ENCODE measurements at places on chromosomes 4 and X.

GRCh38 chr4:89641367-89641687, 195.6 kb downstream of the SNCA start:
- no peak for DNase-seq

DNA sequence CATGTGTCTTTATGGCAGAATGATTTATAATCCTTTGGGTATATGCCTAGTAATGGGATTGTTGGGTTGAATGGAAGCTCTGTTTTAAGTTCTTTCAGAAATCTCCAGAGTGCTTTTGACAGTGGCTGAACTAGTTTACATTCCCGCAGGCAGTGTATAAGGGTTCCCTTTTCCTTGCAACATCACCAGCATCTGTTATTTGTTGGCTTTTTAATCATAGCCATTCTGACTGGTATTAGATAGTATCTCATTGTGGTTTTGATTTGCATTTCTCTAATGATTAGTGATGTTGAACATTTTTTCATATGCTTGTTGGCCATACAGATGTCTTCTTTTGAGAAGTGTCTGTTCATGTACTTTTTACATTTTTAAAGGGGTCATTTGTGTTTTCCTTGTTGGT, 129.8 kb downstream of the TBCK start:
- no peak for DNase-seq

DNA sequence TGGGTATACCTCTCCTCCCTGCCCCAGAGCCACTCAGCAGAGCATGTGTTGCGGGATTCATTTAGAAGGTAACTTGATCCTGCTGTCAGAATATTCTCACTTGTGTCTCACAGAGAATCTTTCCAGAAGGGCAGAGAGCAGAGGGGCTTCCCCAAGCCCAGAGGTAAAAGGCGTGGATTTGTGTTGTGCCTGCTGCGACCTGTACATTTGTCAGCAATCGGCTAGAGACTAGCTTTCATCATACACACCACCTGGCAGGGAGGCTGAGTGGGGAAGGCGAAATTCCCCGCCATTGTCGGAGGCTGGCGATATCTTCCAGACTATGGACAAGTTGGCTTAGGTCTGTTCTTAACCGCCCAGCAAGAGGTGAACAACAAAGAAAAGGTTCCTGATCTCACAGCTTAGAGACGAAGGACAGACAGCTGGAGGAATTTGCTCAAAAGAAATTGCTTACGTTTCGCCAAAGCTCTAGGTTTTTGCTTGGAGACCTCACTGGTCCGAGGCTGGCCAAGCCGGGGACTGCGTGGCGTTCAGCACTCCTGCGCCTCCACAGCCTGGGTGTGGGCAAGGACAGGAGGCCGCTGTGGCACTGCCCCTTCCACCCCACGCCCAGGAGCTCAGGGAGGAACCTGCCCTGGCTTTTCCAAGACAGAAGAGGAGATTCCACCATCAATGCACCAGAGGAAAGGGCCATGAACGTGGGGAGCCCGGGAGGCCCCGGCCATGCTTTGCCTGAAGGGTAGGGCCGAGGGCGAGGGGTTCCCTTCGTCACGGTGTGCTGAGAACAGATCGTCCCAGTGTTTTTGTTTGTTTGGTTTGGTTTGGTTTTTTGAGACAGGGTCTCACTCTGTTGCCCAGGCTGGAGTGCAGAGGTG, 69.4 kb downstream of the DCTD start:
- no peak for DNase-seq

DNA sequence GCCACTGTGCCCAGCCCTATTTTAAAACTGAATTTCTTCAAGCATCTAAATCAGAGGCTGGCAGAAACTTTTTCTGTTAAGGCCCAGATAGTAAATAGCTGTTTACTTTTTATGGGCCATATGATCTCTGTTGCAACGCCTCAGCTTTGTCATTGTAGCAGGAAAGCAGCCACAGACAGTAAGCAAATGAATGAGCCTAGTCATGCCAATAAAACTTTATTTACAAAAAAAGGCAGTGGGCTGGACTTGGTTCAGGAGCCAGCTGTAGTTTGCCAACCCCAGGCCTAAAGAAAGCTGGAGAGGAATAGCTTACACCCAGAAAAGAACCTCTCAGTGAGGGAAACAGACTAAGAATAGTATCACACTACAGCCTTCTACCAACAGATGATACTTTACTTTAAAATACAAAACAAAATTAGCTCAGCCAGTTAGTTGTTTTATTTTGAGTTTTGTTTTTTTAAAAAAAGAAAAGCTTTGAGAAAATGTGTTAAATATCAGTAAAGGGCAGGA, 25.5 kb downstream of the CHST7 start:
- no peak for DNase-seq

DNA sequence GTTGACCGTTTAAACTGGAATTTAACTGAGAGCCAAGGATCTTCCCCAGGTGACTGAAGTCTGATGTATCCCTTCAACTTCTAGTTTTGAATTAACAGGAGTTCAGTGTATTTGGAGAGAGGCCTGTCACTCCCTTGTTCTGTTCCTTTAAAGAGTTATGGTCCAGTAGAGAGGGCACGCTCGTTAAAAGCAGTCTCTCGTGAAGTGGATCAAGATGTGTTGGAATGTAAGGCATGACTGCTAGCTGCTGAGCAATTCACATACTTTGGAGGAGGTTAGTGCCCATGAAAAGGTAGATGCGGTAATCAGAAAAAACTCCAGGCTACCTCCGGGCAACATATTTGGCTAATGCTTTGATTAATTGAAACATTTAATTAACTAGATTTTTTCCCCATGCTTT, 65.7 kb downstream of the SHROOM2 start:
- DNase-seq: no peak

- no peak for DNase-seq
Measured at GRCh38 chr4:182227611-182228010, 15.6 kb upstream of the TENM3 start.

GRCh38 chr4:147580396-147580795, 36.8 kb upstream of the TMEM184C start:
- no peak for DNase-seq

DNA sequence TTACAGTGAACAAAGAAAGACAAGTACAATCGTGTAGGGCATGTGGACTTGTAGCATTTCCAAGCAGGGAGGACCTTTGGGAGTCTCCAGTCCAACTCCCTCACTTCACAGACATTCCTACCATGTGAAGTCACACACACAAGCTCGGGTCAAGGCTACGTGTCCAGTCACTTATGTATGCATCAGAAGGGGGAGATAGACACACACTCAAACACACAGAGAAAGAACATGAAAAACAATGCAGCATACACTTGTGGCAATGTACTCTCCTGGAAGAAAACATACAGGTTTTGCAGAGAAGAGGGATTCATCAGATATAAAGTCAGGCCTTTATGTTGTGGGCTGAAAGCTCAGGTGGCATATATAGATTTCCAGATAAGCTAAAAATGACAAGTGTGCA, 136.1 kb upstream of the MID1 start:
- no peak for DNase-seq

Measured in activated CD4-positive, alpha-beta T cell treated with anti-CD3 and anti-CD28 coated beads, Interleukin-2, amount 50 U/mL, for 24 hours (primary cell).